ENCODE measurements at places on chromosomes 6 and 20.

GRCh38 chr6:158517038-158517437 is 42.9 kb upstream of the TMEM181 start:
- DNase-seq: no peak

GRCh38 chr20:34999021-34999451 is 43.4 kb downstream of the MYH7B start:
- no peak for DNase-seq

GRCh38 chr20:32980131-32980941 is 23.9 kb downstream of the SUN5 start:
- DNase-seq: no peak

- no peak for DNase-seq
These were observed 20.2 kb downstream of the APMAP start for GRCh38 chr20:24972341-24972740.

GRCh38 chr6:12973386-12973785 is 256.8 kb downstream of the PHACTR1 start:
- DNase-seq: no peak

- DNase-seq: no peak
These were observed 514 bp downstream of the ACOT13 start for GRCh38 chr6:24667378-24667803.

DNA sequence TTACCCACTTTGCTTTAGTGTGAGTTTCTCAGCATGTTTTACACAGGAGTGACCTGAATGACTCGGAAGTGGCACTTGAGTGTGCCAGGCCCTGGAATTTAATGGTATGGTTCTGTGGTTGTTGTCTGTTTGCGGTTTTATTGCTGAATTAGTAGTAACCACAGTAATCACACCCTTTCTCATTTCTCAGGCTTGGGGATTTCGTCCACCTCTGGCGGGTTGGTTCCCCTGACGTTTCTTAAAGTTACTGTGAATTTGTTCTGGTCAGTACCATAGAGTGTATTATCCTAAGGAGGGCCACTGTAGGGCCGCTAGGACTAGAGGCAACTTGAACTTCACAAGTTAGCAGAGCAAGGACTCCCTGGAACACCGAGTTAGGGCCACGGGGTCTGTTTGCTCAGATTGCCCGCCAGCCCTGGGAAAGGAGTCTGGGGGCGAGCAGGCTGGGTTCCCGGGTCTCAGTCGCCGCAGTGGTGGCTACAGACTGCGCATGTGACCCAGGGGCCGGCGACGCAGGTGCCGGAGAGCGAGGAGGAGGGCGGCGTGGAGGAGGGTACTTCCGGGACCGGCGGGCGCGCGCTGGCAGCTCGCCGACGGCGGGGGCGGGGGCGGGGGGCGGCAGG is 546 bp upstream of the KLHL32 start:
- no peak for DNase-seq

DNA sequence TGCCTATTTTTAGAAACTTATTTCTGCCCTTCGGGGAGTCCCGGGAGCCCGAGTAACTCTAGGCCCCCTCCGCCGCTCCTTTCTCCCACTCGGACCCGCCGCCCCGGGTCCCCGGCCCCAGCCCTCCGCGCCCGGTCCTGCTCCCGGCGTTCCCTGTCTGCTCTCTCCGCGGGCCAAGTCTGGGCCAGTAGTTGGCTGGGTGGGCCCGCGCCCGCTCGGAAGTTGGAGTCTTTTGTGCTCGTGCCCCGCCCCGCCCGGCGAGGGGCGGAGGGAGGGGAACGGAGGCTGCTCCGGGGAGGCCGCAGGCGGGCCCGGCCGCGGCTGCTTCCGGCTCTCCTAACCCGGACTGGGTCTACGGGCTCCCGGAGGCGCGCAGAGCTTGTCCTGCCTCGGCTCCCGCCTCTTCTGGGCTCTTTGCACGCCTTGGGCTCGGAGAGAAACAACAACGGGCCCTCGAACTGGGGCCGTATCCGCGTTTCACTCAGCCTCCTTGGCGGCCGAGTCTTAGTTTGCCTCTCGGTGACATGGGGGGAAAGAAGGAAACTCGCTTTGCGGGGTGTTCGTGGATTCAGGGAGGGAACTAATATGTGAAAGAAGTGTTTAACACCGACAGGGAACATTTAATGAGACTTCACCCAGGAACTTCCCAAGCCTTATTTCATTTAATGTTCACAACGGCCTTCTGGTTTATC is 657 bp downstream of the RALY start:
- peak; percentile 4 for DNase-seq

- DNase-seq: no peak
These were observed 268.5 kb downstream of the TAF4 start for GRCh38 chr20:61797200-61797599.

DNA sequence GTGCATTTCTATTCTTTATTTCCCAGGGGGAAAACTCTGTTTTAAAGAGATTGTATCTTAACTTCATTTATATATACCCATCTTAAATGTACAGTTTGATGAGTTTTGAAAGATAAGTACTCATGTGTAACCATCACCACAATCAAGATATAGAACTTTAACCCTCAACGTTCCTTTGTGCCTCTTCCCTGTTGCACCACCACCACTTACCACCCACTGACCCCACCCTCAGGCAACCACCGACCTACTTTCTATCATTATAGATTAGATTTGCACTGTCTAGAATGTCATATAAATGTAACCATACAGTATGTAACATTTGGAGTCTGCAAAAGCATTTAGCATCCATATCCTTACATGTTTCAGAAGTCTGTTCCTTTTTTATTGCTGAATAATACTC is 121.0 kb downstream of the RTN4IP1 start:
- no peak for DNase-seq

GRCh38 chr6:13272131-13273046 is 55.9 kb downstream of the TBC1D7 start:
- DNase-seq: no peak

DNA sequence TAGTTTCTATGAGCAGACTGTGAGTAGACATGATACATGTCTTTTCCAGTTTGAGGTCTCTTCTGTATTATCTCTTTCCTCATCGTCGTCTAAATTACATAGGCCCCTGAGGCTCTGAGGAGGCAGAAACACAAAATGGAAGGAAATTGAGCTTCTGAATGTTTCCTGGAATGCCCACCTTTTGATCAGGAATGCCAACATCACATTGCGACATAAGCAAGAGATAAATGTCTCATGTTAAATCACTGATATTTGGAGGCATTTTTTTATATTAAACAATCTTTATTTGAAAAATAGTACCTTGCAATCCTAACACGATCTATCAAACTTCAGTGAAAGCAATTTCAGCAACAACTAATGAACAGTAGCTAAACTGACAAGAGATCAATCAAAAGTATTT is 134.5 kb upstream of the PLCB4 start:
- no peak for DNase-seq

GRCh38 chr6:108343894-108344293 is 49.0 kb downstream of the AFG1L start:
- no peak for DNase-seq

DNA sequence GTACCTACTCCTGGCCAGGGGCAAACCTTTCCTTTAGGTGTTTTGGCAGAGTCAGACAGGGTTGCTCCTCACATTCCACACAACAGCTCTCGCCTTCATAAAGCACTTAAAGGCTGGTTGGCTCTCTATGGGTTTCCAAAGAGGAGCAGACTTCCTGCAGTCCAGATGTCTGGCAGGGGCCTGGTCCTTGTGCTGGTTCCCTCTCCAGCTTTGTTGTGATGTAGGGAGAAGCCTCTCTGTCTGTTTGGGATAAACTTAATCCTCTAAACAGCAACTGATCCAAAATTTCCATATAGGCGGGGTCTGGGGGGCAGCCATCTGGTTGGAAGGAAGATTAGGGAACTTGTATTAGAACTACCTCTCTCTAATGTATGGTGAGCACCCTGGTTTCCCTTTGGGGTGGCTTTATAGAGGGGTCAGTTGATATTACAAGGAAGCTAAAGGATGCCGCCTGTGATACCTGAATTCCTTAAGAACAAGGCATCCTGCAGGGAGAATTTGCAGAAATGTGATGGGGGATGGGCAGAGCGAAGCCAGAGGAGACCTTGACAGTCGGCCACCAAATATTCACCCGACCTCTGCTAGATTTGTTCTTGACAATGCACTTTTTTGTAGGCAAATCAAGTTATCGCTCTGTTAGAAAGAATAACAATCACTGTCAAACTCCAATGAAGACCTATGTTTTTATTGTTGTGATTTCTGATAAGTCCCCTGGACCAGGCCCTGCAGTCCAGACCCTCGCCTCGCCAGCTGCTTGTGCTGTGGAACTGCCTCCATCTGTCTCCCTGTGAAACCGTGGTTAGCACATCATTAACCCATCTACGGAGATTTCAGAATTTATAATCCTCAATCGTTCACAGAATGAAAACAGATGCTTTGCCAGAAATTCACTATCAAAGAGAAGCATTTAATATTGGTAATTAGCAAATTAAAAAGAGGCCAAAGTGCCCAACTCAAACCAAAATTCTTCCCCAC is 94.0 kb upstream of the RALGAPA2 start:
- no peak for DNase-seq

DNA sequence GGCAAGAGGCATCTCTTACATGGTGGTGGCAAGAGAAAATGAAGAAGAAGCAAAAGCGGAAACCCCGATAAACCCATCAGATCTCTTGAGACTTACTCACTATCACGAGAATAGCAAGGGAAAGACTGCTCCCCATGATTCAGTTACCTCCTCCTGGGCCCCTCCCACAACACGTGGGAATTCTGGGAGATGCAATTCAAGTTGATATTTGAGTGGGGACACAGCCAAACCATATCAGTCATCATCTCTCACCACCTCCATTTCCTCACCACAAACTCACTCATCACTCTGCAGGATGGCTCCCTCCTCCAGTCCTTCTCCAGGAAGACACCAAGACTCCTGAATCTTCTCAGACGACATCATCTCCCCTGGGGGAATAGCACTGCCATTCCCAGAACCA is 25.8 kb upstream of the SLC16A10 start:
- DNase-seq: no peak

DNA sequence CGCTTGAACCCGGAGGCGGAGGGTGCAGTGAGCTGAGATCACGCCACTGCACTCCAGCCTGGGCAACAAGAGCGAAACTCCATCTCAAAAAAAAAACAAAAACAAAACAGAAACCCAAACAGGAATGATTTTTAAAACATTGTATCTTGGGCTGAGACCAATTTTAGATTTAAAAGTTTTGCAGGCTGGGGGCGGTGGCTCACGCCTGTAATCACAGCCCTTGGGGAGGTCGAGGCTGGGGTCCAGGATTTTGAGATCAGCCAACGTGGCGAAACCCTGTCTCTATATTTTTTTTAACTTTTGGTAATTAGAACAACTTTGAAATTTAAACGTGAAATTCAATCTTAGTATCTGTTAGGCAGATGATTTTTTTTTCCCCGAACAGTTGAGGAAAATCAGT is 70.5 kb downstream of the AKAP12 start:
- DNase-seq: no peak

- no peak for DNase-seq
These were observed 65.0 kb downstream of the FAM120B start for GRCh38 chr6:170371588-170371987.

- no peak for DNase-seq
These were observed 151.2 kb downstream of the TFAP2C start for GRCh38 chr20:56780266-56780665.

DNA sequence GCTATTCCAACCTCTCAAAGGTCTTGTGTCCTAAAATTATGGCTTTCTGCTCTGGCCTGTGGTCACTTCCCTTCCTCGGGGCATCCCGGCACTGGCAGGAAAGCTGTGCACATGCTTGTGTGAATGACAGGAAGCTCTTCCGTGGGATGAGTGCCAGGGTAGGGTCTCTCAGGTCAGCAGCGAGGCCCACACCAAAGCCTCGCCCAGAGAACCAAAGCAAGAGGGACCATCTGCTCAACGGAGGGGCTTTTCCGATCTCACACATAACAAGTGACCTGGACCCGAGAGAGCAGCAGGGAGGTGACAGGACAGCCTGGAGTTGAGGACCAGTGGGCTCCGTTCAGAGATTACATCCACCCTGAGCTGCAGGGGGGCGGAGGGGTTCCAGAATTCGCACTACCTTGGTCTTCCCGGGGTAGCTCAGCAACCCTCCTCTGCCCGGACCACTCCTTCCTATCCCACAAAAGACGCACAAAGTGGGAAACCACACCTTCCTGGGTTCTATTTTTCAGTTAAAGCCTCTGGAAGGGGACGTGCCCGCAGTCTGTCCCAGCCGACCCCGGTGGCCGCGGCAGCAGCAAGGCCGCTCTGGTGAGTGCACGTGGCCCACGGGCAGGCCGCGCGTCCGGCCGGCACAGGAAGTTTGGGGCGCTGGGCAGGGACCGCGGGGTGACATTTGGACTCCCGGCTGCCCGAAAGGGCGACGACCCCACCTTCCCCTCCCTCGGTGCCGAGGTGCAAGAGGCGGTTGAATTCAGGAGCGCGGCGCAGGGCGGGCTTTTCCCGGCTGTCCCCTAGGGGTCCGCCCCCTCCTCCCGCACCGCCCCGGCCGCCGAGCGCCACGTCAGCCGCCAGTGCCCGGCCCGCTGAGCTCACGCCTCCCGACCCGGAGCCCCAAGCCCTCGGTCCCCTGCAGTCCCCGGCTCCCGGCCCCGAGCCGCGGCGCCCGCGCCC is 988 bp downstream of the TXNDC5 start:
- no peak for DNase-seq

DNA sequence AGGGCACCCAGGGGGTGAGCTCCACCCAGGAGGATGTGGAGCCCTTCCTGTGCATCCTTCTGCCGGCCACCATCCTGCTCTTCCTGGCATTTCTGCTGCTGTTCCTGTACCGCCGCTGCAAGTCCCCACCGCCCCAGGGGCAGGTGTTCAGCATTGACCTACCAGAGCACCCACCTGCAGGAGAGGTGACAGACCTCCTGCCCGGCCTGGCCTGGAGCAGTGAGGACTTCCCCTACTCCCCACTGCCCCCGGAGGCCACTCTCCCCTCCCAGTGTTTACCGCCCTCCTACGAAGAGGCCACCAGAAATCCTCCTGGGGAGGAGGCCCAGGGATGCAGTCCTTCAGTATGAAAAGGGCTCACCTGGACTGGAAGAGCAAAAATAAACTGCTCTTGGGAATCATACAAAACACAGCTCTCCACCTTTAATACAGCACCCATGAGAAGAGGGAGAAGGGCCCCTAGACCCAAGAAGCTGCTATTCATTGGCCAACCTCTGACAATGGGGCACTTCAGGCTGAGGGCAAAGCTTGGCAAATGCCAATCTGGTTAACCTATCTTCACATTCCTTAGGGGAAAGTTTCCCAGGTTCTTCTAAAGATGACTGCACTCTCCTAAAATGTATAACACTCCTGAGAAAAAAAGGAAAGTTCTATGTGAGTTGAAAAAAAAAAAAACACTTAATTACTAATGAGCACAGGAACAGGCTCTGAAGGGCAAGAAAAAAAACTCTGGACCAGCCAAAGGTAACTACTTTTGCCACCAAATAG is 5.0 kb downstream of the SMIM28 start:
- no peak for DNase-seq

DNA sequence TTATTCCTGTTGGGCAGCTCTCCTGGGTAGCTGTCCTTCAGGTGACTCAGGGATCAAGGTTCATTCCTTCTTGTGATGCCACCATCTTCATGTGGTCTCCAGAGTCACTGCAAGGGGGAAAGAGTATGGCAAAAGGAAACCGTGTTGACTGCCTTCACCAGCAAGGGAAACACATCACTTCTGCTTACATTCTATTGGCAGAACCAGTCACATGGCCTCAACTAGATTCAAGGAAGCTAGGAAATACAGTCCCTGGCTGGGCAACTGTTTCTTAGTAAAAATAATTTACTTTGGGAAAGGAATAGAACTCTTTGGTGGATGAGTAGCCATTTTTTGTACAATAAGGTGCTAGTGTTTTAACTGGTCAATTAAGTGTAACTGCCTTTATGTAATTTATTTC is 5.3 kb downstream of the ANKRD6 start:
- DNase-seq: no peak

- no peak for DNase-seq
These were observed 773 bp downstream of the SMAP1 start for GRCh38 chr6:70668499-70668812.
